ENCODE measurements at places on chromosomes 2 and 18. TPM values are rescaled to one million over a fixed set of nuclear protein-coding genes. Genes with fewer than 3 reads are reported as not detected.

GRCh38 chr2:194319222-194319992 lies 1337.6 kb upstream of the SLC39A10 start:
- DNase-seq, result no peak

DNA sequence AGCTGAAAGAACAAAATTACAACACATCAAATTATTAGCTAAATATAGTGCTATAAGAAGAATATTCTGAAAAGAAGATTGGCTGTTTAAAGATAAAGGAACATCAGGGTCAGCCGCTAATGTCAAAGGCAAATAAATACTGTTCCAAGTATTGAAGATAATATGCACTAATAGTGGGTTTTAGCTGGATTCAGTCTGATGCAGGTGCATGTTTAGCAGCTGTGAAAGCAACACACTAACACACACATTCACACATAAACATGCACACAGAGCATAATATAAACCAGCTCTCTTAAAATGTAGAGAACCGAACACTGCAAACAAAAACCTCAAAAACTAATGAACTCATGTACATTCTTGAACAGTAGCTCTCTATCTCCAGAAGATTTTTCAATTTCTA lies 634.6 kb downstream of the ERBB4 start:
- no peak for DNase-seq

GRCh38 chr2:127146820-127147502 lies 40.0 kb upstream of the BIN1 start:
- DNase-seq, result no peak

- no peak for DNase-seq
Measured at GRCh38 chr2:142332196-142332595, 201.4 kb upstream of the LRP1B start.

- no peak for DNase-seq
Measured at GRCh38 chr2:58788402-58788801, 547.3 kb upstream of the FANCL start.

DNA sequence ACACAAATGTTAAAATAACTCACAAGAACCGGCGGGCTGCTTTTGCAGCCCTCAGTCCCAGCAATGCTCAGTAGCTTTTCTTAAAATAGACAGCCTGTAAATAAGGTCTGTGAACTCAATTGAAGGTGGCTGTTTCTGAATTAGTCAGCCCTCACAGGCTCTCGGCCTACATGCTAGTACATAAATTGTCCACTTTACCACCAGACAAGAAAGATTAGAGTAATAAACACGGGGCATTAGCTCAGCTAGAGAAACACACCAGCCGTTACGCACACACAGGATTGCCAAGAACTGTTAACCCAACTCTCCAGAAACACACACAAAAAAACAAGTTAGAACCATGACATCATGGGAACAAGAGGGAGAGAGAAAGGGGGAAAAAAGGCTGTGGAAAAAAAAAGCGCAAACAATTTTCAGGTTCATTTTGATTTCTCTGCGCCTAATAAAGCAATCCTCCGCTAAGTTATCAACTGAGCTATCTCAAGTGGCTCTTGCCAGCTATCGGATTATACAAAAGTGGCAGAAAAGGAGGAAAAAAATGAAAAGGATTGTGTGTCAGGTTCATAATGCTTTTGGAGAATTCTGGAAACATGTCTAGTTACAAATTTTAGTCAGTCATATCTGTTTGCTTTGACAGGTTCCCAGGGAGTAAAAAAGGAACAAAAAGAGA lies 89.1 kb downstream of the ZEB2 start:
- no peak for DNase-seq

DNA sequence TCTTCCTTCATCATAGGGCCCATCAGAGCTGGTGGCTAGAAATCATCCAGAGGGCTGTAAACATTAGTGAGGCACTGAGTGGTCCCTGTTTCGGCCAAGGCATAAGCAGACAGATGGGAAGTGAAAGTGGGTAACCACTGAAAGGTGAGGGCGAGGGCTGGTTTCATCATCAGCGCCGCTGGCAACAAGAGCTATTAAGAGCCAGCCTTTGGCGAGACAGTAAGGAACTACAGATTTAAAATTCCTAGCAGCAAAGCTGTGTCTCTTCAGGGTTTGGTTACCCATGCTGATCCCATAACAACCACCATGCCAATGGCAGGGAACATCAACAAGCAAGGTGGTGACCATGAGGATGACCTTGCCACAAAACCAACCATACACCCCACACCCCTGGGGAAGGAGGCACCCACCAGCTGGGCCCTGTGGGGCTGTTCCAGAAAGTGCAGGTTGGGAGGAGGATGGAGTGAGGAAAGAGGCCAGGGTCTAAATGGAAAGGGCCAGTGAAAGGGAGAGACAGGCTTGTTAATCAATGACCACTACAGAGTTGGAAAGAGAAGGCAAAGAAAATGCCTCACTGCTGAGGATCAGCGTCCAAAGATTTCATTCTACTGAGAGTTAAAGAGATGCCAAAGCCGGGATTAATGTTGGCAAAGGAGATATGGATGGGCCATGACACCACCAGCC lies 9.0 kb upstream of the SLC20A1 start:
- peak; percentile 54 for DNase-seq

DNA sequence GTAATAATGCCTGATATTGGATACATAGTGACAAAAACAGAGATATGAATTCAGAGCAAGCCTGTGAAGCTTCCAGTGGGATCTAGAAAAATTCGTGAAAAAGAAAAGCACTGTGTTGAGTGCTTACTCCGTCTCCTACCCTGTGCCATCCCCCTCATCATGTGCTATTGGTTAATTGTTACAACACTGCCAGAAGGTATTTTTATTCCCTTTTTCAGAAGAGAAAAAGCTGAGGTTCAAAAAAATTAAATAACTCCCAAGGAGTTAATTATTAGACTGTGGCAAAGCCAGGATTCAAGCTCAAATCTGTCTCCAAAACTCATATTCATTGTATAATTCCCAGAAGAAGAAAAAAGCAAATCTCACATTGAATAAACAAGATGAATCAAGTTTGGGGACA lies 735.5 kb upstream of the ACVR2A start:
- no peak for DNase-seq

DNA sequence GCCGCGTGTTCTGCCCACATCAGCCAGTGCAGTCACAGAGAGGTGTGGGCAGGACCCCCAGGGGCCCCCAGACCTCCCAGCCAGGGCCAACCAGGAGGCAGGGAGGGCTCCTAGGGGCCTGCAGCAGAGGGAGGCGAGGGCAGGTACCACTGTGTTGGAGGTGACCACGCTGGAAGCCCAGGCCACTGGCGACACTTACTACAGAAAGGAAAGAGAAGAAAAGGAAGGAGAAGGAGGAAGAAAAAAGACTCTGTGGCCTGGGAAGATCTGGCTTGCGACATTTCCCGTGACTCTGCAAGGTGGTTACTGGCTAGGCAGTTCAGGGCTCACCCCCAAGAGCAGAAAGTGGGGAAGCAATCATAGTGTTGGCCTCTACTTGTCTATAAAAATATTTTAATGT lies 98.1 kb upstream of the BCL2L11 start:
- no peak for DNase-seq

- DNase-seq, result no peak
Measured at GRCh38 chr18:57901825-57902589, 98.9 kb upstream of the ATP8B1 start.

DNA sequence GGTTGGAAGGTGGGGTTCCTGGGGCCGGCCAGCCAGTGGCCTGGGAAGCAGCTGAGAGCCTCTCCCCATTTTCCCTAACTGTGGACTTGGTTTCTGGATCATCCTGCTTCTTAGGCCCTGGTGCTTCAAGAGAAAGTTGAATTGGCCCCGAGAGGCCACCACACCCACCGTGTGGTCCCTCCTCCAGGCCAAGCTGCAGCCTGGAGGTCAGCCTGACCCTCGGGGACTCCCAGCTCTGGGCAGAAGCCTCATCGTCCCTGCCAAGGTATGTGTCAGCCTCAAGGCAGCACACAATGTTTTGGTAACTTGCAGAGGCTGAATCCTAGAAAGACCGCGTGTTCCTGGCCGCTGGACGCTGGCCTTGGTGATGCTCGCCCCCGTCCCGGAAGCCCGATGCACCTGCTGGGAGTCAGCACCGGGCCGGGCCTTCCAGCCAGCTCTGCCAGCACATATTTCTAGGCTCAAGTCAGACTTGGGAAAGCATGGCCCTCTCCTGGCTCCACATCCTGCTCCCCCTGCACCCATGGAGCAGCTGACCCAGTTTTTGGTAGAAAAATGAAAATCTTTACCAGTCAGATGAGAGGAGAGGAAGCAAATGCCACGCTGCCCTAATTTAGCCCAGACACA lies 72.6 kb downstream of the ACTR2 start:
- DNase-seq, result no peak

GRCh38 chr2:157194844-157195243 lies 62.7 kb upstream of the GALNT5 start:
- DNase-seq, result no peak

Gene TMEM178A
- total RNA-seq, result 0.39 TPM
